Skin of body (tissue), 3 donors: ENCODE measurements at places on chromosomes 12 and 14. TPM values are rescaled to one million over a fixed set of nuclear protein-coding genes. Genes with fewer than 3 reads are reported as not detected.

- DNase-seq = peak; percentile 27
Observed at GRCh38 chr12:8890313-8891085, 23.8 kb upstream of the PHC1 start.

DNA sequence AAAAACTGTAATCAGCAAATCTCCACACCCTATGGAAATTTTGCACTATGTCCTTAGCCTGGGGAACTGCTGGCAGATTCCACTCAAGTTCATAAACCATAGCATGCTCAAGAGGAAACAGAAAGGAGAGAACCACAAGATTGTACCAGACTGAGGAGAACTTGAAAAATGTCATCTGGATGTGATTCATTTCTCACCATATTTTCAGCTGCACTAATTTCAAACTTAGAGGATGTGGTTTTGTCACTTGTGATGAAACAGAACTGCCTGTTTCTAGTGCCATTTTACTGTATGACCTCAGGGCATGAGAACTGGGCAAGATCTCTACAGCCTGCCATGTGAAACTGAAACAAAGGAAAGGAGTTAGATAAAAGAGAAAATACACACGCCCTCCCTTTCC is 1493.1 kb upstream of the FLRT2 start:
- DNase-seq = peak; percentile 46

- DNase-seq = no peak
Observed at GRCh38 chr14:24798911-24799462, 165.0 kb upstream of the GZMB start.

DNA sequence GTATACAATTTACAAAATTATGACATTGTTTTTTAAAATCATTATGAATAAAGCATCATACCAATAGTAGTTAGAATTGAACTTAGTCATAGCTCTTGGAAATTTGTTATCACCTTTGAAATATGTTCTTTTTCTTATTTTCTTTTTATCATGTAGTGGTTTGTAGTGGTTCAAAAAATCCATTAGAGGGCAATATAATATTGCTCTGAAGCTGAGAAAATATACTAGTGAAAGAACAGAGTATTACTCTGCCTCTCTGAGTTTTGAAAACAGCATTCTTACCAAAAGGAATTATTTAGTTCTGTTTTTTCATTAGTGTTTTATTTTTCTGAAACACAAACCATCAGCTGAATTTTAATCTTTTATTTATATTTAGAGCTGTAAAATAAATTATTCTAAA is 76.2 kb downstream of the PDZRN4 start:
- no peak for DNase-seq

DNA sequence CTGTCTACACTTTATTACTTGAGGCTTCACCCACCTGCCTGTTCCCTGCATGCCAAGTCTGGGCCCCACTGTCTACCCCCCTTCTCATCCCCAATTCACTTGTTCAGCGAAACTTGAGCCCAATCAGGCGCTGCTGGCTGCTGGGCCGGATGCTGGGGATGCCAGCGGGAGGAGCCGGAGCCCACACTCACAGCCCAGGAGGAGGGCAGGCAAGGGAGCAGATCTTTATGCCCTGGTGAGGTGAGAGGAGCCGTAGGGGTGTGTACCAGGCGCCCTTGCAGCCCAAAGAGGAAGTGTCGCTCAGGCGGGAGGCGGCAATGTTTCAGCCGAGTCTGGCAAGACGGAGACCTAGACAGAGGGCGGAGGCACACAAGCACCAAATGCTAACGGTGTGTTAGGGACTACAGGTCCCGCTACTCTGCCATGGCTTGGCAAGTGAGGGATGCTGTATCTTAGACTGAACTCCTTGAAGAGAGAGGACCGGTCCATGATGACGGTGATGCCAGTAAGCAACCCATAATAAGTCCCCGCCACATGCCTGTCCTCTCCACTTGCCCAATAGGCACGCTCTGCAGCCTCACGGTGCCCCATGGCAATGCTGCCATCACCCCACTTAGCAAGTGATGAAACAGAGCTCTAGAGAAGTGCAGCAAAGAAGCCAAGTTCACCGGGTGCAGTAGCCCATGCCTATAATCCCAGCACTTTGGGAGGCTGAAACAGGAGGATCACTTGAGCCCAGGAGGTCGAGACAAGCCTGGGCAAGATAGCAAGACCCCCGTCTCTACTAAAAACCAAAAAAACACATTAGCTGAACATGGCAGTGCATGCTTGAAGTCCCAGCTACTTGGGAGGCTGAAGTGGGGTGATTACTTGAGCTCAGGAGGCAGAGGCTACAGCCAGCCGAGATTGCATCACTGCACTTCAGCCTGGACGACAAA is 41.6 kb downstream of the LRRC74A start:
- no peak for DNase-seq

Gene LPAR5
- total RNA-seq = 1.7 TPM

Gene KCNJ8
- total RNA-seq = 30.5 TPM

Gene KRT5
- total RNA-seq = 1,515 TPM

Gene PPFIA2
- total RNA-seq = 1.6 TPM
